SK-N-DZ (cell line): ENCODE measurements at places on chromosomes 1 and 21.
A peak's percentile ranks its signal among the peaks of the same experiment; 100 is the strongest.

DNA sequence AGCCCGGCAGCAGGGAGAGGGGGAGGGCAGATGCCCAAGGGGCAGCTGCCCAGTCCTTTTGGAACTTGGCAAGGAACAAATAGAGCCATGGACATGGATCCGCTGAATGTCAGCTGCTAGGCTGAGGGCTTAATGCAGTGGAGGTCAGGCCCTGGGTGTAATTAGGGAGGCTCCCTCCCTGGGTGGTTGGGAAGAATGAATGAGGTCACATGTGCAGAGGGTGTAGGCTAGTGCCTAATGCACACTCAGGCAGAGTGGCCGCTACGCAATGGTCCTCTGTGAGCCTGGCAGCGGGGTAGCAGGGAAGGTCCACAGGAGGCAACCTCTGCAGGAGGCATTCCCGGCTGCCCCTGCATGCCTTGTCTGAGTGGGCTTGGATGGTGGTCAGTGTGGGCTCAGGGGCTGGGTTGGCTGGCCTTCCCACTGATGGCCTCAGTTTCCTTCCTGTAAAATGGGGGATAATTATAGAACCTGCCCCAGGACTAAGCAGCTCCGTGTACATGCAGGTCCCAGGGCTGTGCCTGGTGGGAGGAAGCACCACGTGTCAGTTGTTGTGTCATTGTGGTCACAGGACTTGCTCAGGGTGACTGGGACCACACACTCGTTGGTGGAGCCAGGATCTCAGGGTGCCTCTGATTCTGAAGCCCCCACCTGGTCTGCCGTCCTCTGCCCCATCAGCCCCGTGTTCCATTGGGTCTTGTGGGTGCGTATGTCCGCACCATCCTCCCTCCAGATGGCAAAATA is 81.6 kb upstream of the ACTL8 start:
- no peak for DNase-seq

- no peak for DNase-seq
Observed at GRCh38 chr21:39159342-39160063, 23.7 kb downstream of the PSMG1 start.

DNA sequence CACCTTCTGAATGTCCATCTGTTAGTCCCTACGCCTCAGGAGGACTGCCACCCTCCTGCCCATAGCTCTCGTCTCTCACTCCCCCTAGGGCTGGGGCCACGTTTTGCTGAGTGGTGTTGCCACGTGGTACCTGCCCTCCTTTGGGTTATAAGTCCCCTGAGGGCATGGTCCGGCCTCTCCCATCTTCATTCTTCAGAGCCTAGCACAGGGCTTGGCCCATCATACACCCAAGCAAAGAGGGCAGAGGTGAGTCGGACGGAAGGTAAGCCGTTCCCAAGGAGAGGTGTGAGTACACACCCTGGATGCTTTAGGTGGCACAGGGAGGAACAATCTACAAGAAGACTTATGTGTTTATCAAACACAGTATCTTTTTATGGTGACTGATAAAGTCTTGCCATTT is 10.9 kb downstream of the PADI2 start:
- DNase-seq = no peak

GRCh38 chr21:19029816-19030215 is 626.2 kb upstream of the TMPRSS15 start:
- DNase-seq = no peak

- DNase-seq = no peak
Observed at GRCh38 chr1:37449936-37450335, 24.4 kb upstream of the ZC3H12A start.

GRCh38 chr1:52634111-52634510 is 1.1 kb downstream of the SHISAL2A start:
- DNase-seq = no peak

GRCh38 chr1:87230501-87230900 is 98.2 kb upstream of the LMO4 start:
- no peak for DNase-seq

- no peak for DNase-seq
Observed at GRCh38 chr1:171116676-171117075, 26.0 kb downstream of the FMO3 start.

- DNase-seq = no peak
Observed at GRCh38 chr1:45796946-45797345, 6.5 kb upstream of the MAST2 start.

DNA sequence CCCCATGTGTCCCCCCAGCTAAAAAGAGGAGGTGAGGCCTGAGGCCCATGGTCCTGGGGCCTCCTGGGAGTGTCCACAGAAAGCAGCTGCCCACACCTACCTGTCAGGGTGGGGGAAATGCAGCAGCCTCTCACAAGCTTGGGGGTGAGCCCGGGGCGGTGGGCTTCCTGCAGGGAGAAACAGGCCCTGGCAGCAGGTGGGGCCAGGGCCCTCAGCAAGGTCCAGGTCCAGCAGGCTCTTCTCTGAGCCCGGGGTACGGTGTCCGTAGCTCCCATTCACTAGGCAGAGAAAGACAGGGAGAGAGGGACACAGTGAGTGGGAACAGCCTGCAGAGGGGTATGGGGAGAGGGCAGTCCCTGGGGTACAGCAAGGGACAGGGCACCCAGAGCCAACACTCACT is 139.0 kb downstream of the GLIS1 start:
- no peak for DNase-seq

- DNase-seq = no peak
Observed at GRCh38 chr1:116018007-116018406, 41.7 kb downstream of the SLC22A15 start.

- no peak for DNase-seq
Observed at GRCh38 chr1:244062156-244062725, 11.2 kb downstream of the ZBTB18 start.

- DNase-seq = peak; percentile 71
Observed at GRCh38 chr1:222455188-222455879, 92.6 kb downstream of the HHIPL2 start.

DNA sequence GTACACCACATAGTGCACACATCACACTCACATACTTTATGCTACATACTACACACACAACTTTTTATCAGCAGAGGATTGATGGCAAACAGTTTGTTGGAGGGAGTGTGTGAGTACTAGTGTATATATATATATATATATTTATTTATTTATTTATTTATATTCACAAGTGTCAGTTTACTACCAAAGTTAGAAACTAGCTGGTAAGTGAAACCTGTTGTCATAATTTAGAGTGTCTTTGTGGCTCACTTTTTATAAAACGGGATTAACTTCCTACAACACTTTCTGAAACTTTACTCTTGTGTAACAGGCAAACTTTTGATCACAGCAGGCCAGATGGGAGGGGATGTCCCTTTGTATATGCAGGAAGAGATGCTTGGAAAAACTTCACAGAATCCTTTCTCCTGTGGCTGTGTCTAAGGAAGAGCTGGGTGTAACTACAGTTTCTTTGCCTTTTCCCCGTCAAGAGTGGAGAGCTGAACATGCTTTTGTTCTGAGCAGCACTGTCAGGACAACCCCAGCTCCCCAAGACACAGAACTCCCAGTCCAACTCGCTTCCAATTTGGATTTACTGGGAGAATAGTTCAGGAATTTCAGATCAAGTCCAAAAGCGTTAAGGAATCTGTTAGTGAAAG is 1.9 kb upstream of the SAMD13 start:
- no peak for DNase-seq

- DNase-seq = no peak
Observed at GRCh38 chr21:29613021-29613420, 314.3 kb downstream of the BACH1 start.

GRCh38 chr1:36442337-36442736 is 7.9 kb downstream of the OSCP1 start:
- DNase-seq = no peak

- no peak for DNase-seq
Observed at GRCh38 chr1:107871687-107872395, 93.1 kb downstream of the VAV3 start.
